NCI-H2029 treated with DMSO at 0.1 percent for 48 hours (cell line): ENCODE measurements at places on chromosomes 16 and 17.

DNA sequence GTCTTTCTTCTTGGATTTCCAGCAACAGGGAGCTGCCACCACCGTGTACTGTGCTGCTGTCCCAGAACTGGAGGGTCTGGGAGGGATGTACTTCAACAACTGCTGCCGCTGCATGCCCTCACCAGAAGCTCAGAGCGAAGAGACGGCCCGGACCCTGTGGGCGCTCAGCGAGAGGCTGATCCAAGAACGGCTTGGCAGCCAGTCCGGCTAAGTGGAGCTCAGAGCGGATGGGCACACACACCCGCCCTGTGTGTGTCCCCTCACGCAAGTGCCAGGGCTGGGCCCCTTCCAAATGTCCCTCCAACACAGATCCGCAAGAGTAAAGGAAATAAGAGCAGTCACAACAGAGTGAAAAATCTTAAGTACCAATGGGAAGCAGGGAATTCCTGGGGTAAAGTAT is 389.0 kb downstream of the MAF start:
- DNase-seq: no peak

DNA sequence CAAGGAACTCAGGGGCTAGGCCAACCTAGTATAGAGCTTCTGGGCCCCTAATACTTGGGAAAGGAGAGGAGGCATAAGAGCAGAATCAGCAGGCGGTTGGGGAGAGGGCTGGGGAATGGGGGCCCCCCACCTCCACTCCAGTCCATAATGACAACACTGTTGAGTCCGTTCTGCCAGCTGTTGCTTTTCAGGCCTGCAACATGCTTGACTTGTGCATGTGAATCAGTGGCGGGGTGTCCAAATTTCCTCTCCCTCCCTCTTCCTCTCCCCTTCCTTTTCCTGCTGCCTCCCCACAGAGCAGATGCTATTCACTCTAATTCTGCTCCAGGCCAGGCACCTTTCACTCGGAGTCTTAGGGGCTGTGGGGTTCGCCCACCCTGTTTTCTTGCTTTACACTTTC is 31.7 kb downstream of the SGSM2 start:
- no peak for DNase-seq

GRCh38 chr16:86747761-86748160 is 169.4 kb downstream of the FOXL1 start:
- DNase-seq: no peak

- no peak for DNase-seq
Observed at GRCh38 chr16:23837553-23838308, 1.9 kb downstream of the PRKCB start.

- DNase-seq: no peak
Observed at GRCh38 chr16:72940886-72941285, 107.0 kb downstream of the ZFHX3 start.

DNA sequence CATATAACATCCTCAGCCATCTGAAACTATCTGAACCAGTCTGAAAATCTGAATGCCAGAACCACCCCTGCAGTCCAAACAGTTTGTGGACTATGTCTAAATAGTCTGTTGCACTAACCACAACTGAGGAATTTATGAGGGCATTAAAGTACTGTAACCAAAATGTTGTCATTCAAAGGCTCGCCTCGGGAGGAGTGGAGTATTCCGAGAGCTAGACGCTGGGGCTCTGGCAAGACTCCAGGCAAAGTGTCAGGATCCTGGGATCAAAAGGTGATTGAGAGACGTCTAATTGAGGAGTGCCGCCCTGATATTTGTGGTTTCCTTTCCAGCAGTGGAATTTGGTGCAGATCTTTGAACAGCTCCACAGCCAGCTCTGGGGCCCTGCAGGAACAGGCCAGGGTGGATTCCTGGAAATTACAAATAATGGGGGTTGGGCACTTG is 142.9 kb upstream of the MYOCD start:
- no peak for DNase-seq

- peak; percentile 77 for DNase-seq
Observed at GRCh38 chr17:48545022-48545375, at the start of gene HOXB2. TSS of gene HOXB2 (minus strand) at chr17:48545109. CDS start at chr17:48544911, 198 bp downstream.

DNA sequence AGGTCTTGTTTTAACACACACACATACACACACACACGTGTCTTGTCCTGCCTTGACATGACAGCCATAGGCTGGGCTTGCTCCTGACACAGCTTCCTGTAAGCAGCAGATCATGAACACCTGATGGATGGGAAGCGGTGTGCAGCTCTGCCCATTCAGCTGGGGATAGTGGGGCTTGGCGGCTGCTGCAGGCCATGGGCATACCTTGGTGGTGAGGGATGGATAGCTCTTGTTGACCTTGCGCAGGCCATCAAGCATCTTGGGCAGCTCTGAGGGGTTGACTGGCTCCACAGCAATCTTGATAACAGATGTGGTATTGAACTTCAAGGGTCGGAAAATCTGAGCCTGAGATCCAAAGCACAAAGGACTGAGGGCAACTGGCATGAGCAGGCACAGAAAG is 12.0 kb downstream of the HIGD1B start:
- DNase-seq: no peak

GRCh38 chr16:85258629-85259028 is 146.4 kb upstream of the CIBAR2 start:
- no peak for DNase-seq

GRCh38 chr17:60154616-60155426 is 5.0 kb downstream of the CA4 start:
- peak; percentile 17 for DNase-seq

GRCh38 chr16:71961066-71962039 is 38.8 kb downstream of the PKD1L3 start:
- DNase-seq: no peak

DNA sequence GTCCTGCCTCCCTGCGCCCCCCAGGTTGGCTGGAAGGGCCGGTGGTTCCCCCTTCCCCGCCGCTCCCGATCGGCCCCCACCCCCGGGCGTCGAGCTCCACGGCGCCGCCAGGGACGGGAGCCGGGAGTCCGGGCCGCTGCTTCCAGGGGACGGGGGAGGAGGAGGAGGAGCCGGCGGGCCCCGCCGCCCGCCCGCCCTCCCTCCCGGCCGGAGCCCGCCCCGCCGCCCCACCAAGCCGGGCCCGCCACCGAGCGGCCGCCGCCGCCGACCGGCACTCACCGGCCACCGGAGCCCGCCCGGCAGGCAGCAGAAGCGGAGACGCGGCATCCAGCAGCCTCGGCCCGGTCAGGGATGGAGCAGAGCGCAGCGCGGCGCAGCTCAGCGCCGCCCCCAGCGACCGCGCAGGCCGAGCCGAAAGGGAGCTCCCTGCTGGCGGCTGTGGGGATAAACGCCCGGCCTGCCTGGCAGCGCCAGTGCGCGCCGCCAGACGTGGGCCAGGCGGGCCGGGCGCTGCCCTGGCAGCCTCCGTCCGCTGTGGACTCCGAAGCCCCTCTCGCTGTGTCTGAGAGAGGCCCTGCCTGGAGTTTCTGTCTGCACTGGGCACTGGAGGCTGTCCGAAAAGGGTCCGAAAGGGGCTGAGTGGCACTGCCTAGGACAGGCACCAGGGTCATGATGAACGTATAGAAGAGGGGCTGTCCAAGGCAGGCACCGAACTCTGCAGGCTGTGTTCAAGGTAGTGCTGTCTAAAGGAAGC is at the start of gene MYO18A:
TSS of gene MYO18A (minus strand) at position 365 of the 754 bp plus-strand sequence. CDS start 13,458 bp downstream, outside the sequence.
- DNase-seq: peak; percentile 26

GRCh38 chr17:34236281-34236892 is 18.7 kb upstream of the CCL2 start:
- DNase-seq: no peak

DNA sequence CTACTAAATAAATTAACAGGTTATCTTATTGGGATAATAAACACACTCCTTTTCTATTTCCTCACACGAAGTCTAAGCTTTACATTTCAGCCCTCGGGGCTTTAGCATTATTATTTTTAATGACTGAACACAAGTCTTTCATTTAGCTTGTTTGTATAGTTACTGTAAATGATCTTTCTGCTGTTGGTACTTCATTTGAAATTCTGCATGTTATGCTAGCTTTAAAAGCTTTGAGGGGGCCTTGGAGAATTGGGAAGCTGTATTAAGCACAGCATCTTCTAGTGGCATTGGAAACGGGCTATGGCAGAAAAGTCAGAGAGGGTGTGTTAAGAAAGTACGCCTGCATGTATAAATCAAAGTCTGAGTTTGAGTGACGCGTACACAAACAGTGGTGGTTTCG is 243.7 kb downstream of the FTO start:
- DNase-seq: no peak

GRCh38 chr17:71801301-71801700 is 319.5 kb upstream of the SOX9 start:
- DNase-seq: no peak

DNA sequence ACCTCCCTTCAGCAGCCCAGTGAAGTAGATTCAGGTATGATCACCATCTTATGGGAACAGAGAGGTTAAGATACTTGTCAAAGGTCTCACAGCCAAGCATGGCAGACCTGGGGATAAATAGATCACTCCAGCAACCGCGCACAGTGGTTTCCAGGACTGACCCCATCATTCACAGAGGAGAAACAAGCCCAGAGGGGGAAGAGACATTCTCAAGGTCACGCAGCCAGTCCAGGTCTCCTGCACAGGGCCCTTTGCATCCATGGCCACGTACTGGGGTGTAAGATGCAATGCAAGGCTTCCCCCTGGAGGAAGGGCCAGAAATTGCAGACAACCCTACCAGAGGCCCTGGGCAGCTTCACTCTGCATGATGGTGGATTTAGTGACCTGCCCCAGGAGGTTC is 19.9 kb downstream of the TLE7 start:
- no peak for DNase-seq

DNA sequence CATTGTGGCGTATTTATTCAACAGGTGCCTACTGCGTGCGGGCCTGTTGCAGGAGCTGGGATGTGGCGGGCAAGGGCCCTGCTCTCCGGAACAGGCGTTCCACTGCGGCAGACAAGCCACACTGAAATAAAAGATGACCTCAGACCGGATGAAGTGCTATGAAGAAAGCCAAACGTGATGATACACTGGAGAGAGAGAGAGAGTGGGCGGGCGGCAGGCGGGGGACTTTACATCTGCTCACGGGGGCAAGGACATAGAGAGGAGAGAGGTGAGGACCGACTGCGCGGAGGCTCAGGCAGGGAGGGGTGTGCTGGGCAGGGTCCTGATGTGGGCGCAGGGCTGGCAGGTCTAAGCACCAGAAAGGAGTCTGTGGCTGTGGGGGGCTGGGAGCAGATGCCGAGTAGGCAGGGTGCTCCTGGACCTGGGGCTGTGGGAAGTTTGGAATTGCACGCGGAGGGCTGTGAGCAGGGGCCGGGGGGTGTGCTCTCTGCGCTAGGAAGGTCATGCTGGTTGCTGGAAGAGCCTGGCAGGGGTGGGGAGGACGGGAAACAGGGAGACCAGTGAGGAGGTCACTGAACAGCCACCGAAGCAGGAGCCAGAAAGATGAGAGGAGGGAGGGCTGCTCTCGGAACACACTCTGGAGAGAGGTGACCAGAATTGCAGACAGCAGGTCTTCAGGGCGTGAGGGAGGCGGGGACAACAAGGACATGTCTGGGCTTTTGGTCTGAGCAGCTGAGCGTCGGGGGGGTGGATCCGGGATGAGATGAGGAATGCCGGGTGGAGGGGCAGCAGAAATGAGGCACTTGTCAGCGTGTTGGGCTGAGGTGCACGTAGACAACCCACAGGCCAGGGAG is 9.9 kb downstream of the MXRA7 start:
- DNase-seq: no peak

GRCh38 chr17:32604966-32605365 is 118.2 kb downstream of the CDK5R1 start:
- no peak for DNase-seq

GRCh38 chr16:57403965-57404817 is at the start of gene CCL17:
TSS of gene CCL17 (plus strand) at chr16:57404767. CDS start at chr16:57413933, 9,166 bp downstream.
- no peak for DNase-seq
